Retina (tissue), 1 donor: ENCODE measurements at places on chromosomes 7 and 10.
A peak's percentile ranks its signal among the peaks of the same experiment; 100 is the strongest.

GRCh38 chr10:130990486-130990885, 321.0 kb downstream of the TCERG1L start:
- no peak for DNase-seq

DNA sequence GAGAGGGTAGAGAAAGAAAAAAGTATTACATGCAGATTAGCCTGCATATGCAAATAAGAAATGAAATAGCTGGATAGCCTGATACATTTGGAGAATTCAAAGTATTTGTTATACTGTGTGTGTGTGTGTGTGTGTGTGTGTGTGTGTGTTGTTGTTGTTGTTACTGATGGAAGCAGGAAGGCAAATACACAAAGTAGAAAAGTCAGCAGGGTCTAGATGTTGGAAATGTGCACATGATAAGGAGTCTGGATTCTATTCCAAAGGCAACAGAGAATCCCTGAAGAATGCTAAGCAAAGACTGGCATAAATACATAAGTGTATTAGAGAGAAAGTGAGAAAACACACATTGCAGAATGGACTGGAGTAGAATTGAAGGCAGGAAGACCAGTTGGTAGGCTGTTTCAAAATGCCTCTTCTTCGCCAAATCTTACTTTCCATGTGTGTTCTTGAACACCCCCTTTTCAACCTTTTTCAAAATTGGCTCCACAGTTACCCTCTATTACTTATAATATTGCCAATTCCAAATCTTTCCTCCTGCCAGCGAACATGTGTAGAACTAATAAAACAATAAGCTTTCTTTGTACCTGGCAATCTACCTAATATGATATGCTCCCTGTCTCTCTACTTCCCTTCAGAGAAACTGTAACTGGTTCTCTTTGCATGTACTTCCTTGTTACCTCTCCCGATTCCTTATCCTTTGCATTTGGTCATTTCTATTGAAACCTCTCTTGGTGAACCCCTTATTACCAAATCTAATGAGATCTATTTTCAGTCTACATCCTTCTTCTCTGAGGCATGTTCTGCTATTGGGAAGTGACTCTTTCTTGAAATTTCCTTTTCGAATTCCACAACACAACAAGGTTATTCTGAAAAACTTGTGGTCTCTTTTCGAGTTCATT, 6.2 kb downstream of the CPED1 start:
- DNase-seq: no peak

GRCh38 chr7:122883049-122883680, 3.1 kb downstream of the CADPS2 start:
- no peak for DNase-seq

DNA sequence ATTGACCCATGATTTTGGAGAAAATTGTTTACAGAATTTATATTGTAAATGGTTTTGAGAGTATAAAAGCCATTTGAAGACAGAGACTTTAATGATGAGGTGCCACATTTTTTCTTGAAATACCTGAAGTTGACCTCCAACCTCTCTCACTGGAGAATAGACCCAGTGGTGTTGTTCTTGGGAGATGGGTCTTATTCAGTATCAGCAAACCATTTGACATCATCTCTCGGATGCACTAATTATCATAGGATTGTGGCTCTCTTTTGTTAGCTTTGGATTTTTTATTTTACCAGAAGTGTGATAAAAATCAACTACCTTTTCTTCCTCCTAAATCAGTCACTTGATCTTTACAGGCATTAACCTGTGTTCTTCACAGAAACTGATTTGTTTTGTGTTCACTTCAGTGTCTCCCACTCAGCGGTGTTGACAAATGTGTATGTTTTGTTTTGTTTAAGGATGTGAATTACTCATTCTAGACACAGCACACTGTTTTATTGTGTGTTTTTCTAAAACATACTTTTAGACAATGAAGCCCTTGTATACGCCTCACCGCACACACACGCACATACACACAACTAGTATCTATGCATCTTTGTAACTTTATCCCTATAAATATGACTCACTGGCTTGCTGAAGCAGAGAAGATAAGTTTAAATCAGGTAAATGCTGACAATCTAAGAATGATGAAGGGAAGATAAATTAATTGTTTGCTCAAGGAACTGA, 455.6 kb downstream of the INHBA start:
- DNase-seq: no peak

- peak; percentile 74 for DNase-seq
These were observed 69.3 kb upstream of the PHYHIPL start for GRCh38 chr10:59107147-59107546.

GRCh38 chr7:5344342-5344741, 61.6 kb downstream of the SLC29A4 start:
- no peak for DNase-seq

- DNase-seq: no peak
These were observed 7.3 kb downstream of the AGFG2 start for GRCh38 chr7:100546129-100546925.

DNA sequence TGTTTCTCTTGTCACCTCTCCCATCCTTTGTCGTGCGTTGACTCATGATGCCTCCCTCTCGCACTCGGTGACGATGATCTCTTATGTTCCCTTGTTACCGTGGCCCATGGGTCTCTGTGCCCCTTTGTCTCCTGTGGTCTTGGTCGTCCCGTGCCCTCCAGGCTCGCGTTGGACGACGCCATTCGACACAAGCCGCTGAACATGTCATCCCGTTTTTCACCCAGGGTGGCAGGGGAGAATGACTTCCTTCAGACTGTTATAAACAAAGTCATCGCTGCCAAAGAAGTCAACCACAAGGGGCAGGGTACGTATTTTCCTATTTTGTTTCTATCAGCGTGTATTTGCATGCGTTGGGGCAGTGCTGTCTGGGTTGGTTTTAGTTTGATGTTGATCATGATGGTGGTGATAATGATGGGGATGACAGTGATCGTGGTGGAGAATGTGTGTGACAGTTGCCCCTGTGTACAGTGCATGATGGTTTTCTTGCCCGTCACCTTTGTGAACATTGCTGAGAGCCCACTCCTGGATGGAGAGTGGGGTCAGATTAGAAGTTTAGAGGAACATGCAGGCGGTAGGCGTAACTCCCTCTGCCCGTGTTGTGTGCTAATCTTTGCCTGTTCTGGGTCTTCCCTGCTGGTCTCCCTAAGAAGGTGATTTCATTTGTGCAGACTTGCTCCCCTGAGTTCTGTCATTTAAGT, 107.0 kb downstream of the DOCK1 start:
- DNase-seq: no peak

GRCh38 chr10:89151857-89152256, 55.3 kb downstream of the CH25H start:
- DNase-seq: no peak

- peak; percentile 53 for DNase-seq
These were observed 236.8 kb downstream of the FRMD4A start for GRCh38 chr10:14093730-14094484.

GRCh38 chr7:154096-154799, 38.1 kb upstream of the FAM20C start:
- no peak for DNase-seq

- DNase-seq: no peak
These were observed 1252.2 kb downstream of the REEP3 start for GRCh38 chr10:64773357-64773756.

- DNase-seq: peak; percentile 88
These were observed 133.8 kb upstream of the ZNF92 start for GRCh38 chr7:65239707-65240352.

DNA sequence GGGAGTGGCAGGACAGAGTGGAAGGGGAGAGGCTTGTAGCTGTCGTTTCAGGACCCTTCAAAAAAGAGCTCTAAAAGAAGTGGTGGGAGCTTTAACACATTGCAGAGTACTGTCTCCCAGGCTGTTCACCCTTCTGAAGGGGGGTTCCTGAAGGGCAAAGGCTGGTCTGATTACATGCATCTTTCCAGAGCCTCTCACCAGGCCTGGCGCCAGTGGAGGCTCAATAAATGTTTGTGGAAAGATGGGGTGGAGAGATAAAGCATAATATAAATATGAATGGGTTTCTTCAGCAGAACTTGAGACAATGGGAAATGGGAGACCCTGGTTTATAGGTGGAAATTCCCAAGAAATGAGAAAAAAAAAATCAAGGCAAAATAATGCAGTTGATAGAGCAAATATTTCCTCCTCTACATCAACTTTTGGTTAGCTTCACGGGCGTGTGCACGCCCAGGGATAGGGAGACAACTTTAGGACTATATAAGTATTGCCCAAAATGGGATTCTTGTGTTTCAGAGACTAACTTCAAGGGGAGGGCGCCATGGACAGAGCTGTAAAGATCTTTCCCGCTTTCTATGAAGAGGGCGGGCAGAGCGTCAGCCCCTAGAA, 613 bp upstream of the BUB3 start:
- DNase-seq: no peak

DNA sequence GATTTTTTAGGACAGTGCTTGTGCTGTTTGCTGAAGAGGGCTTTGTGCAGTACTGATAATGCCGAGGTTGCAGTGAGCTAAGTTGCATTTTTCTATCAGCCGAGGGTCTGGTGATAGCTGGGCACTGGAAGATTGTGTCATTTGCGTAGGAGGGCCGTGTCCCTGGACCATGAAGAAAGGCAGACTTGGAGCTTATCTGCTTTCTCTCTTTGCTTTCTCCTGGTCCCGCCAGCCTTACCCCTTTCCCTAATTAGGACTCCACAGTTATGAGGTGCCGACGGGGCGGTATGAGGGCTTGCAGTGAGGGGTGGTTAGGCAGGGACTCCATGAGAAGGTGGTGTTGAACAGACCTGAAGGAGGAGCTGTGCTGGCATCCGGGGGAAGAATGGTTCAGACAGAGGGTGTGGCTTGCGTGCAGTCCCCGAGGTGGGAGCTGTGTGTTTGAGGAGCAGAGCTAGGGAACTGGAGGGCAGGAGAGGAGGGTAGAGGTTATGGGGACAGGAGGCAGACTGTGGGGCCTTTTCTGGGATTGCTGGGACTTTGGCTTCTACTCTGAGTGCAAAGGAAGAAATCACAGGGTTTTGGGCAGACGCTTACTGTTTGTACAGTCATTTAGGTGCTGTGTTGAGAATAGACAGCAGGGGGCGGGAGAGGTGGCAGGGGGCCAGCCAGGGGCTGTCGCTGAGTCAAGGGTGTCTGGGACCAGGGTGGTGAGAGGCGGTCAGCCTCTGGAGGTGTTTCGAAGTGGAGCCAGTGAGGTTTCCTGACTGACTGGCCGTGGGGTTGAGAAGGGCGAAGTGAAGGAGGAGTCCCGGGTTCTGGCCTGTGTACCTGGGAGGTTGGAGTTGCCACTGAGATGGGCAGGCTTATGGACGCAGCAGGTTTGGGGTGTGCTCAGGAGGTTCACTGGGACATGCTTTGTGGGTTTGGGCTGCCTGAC, 43.4 kb downstream of the PRF1 start:
- no peak for DNase-seq

DNA sequence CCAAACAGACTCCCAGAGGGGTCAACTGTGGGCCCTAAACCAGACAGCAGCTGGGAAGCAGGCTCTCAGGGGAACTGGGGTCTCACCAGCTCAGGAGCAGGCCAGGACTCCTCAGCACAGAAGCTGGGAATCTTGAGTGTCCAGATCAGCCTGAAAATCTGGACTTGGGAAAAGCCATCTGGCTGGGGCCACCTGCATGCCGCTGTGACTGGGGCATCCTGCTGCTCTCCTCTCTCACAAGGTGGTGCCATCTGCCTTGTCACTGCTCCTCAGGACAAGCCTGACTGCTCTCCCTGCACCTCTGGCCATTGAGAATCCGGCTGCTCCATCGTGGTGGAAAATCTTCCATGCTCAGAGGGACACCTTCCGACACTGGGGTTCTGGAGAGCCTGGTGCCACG, 141.4 kb downstream of the PLPP4 start:
- peak; percentile 52 for DNase-seq

GRCh38 chr7:84612981-84613681, 418.5 kb upstream of the SEMA3A start:
- no peak for DNase-seq

DNA sequence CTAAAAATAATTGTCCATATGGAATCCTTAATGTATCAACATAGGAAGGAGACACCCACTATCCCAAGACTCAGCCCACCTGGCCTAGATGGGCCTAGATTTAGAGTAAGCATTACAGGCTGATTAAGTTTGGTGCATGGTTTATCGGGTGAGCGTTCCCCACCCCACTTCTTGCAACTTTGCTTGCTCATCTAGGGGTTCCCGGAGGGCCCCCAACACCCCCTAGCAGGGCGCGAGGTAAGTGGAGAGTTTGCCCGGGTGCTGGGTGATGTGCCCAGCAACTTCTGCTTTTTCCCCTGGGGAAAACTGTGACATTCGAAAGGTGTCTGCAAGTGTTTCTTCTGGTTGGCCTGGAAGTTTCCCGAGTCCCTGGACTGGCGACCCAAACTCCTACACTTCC, 31.7 kb downstream of the SKIDA1 start:
- DNase-seq: no peak

GRCh38 chr10:3954615-3955014, 169.6 kb upstream of the KLF6 start:
- DNase-seq: no peak

- DNase-seq: no peak
These were observed 233.9 kb downstream of the FANK1 start for GRCh38 chr10:126130271-126130710.

DNA sequence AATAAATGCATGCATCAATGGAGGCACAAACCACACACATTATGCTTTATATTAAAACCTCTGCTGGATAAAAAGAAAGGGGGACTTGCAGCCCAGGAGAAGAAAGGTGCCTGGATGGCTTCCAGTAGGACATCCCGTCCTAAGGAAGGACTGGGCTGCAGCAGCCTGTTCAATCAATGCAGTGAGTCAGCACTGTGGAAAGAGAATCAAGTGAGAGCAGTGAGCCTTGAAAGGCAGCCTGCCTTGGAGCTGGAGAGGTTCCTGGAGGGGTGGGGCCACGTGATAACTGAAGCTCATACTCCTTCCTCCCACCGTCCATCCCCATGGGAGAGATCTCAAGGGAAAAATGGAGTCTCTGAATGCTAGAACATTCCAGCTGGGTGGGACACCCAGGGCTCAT, 501.2 kb downstream of the ADRA2A start:
- DNase-seq: no peak

DNA sequence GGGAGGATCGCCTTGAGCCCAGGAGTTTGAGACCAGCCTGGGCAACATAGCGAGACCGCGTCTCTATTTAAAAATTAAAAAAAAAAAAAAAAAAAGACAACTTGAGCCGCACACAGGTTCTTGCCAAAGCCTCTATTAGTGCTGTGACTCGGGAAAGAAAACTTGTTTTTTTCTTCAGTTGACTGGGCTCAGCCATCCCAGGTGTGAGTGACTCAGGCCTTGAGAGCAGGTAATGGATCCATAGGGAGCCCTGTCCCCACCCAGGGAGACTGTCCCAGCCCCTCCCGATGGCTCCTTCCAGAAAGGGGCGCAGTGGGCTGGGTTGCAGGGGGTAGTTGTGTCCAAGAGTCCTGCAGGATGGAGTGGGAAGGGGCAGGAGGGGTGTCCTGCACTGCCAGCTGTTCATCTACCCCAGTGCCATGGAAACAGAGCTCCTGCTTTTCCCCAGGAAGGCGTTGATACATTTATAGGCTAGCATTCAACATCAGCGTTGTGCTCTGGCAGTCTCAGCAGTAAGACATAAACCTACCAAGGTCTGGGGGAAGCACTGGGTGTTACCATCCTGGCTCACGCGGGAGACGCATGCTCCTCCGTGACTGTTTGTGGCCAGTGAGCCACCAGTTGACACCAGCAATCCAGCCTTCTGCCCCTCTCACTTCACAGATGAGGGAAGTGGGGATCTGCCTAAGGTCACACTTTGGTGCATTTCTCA, 126.6 kb downstream of the CUX1 start:
- DNase-seq: no peak
